Stimulated activated CD4-positive, alpha-beta T cell treated with anti-CD3 and anti-CD28 coated beads, Interleukin-2, amount 100 ng/mL, for 24 hours (primary cell): ENCODE measurements at places on chromosomes 1 and 21.
A peak's percentile ranks its signal among the peaks of the same experiment; 100 is the strongest.

- DNase-seq = no peak
These were observed 7.4 kb downstream of the STX6 start for GRCh38 chr1:181015251-181015615.

DNA sequence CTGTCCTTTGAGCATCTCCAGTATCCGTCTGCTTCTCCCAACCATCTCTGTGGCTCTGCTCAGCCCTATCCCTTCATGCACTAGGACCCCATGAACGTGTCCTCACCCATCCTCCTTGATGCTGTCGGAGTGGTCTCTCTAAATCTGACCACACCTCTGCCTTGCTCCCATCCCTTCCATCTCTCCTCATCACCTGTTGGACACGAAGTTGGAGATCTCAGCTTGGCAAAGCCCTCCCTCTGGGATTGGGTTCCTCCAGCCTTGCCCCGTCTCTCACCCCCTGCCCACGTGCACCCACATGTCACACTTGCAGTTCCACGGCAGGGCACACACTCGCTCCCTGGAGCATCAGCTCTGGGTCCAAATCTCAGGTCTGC, 135.7 kb downstream of the ACTL8 start:
- no peak for DNase-seq

DNA sequence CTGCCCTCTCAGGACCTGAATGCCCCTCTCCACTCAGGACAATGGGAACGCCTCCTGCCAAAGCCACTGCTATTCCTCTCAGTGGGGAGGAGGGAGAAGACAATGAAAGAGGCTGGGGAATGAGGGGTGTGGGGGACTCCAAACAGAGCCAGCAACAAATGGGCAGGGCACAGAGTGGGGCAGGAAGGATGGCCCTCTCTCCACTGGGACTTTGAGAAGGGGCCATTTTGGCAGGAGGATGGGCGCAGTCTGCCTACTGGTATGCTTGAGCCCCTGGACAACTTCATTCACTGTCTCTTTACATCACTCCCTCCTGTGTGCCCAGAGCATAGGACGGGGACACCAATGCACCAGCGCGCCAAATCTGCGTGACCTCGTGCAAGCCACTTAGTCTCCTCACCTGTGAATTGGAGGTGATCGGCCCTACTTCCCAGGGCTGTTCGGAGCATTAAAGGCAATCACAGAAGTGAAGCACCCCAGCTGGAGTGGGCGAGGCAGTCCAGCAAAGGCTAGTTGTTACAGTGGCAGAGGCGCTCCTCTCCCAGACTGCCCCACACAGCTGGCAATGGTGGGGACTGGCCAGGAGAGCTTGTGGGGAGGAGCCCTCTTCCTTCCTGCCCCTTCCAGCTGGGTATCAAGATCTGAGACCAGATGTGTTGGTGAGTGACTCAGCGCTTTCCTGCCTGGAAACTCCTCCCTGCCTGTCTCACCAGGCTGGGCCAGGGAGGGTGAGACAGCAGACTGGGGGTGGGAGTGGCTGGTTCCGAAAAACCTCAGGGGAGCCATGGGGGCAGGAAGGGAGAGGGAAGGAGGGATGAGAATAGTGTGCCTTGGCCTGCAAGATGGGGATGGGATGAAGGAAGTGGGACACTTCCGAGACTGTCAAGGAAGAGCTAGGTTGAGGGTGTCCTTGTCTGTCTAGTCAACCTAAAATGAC, 22.4 kb upstream of the SYNC start:
- DNase-seq = peak; percentile 27

GRCh38 chr1:88799491-88799890, 91.9 kb downstream of the GTF2B start:
- no peak for DNase-seq

DNA sequence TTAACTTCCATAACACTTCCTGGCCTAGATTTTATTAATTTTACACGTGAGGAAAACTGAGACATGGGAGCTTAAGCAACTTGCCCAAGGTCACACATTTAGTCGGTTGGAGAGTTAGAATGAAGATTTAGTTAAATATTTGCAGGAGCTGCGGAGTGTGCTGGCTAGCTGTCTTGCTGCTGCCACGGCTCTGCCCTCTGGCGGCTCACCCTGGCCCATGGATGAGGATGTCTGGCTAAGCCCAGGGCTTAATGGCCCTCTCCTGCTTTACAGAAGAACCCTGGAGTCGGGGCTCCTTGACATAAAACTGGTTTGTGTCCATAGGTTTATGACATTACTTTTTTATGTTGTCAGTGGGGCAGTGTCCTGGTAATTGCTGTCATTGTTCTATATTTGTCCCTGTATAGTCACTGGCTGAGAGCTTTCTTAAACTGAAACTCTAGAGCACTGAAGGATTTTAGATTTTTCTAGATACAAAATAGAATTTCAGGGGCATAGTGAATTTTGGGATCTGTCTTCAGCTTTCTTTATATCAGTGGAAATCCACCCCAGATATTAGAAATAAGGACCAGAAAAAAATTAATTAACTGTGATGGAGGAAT, 88.9 kb upstream of the WLS start:
- no peak for DNase-seq

- DNase-seq = no peak
These were observed 38.2 kb downstream of the KCNJ6 start for GRCh38 chr21:37877888-37878684.

DNA sequence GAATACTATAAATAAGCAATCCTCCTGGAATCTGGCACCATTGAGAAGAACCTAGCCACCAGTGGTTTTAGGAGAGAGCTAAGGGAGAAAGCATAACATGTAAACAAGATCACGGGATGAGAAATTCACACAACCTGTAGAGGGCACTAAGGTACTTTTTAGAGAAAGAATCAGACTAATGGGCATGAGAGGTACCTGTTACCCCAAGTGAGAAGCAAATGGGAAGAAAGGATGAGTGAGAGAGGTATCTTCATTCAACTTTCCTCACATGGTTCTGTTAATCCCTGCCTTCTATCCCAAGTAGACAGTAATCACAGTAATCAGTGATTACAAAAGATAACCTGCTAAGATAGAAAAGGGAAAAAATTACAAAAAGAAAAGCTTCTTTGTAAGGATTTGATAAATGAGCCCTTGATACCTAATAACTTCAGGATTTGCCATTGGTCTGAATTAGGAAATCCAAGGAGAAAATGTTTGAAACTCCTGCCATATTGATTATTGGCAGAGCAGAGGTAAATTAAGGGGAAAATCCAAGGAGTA, 251.1 kb upstream of the ADGRL2 start:
- no peak for DNase-seq

DNA sequence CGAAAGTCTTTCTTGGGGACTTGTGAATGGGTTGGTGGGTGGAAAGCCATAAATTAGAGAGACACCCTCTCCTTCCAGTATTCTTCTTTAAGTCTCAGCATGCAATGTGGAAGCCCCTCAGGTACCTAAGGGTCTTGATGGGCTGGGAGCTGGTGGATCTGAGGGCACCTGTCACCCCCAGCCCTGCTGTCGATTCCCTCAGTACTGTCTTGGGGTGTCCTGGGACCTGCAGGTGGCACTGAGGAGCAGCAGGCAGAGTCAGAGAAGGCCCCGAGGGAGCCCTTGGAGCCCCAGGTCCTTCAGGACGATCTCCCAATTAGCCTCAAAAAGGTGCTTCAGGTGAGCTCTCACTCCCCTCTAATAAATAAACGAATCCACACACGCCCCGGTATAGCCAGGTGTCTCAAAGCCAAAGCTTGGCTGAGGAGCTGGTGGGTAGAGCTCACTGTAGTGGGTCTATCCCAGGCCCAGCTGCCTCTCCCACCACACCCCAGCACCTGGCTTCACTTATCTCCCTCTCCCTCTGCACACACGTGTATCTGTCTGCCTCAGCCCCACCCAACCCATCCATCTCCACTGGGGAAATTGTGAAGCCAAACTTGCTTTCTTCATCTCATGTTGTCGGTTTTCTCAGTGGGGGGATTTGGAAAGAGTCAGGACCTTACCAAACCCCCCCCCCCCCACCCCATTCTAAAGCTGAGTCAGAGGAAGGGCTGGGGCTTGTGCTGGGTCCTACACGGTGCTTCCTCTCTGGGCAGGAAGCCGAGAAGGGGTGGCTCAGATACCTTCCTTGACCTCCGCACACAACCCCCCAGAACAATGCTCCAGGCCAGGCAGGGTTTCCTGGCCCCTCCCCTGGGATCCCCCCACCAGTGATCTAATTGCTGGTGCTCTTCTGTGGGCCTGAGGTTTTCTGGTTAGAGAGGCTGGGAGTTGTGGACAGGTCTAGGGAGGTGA, 1.6 kb downstream of the ADAM15 start:
- peak; percentile 30 for DNase-seq
